Activated gamma-delta T cell (primary cell): ENCODE measurements at places on chromosomes 12 and 14.

GRCh38 chr14:72929316-72930080, 3.2 kb downstream of the DCAF4 start:
- no peak for DNase-seq

DNA sequence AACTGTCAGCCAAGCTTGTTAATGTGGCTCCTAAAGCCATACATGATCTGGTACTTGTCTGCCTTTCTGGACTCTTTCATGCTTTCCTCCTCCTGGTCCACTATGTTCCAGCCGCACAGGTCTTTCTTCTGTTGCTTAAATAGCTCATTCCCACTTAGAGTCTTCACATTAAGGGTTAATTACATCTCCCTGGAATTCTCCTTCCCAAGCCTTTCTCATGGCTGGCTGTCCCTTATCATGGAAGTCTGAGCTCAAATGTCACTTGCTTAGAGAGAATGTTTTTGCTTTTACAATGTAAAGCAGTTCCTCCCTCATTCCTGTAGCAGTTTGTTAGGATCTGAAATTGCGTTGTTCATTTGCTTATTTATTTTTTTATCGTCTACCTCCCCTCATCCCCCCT, 199.6 kb downstream of the TRHDE start:
- no peak for DNase-seq

- DNase-seq: no peak
Observed at GRCh38 chr12:84922693-84923092, 10.1 kb upstream of the SLC6A15 start.

- DNase-seq: no peak
Observed at GRCh38 chr12:1660304-1661187, 30.3 kb upstream of the ADIPOR2 start.

DNA sequence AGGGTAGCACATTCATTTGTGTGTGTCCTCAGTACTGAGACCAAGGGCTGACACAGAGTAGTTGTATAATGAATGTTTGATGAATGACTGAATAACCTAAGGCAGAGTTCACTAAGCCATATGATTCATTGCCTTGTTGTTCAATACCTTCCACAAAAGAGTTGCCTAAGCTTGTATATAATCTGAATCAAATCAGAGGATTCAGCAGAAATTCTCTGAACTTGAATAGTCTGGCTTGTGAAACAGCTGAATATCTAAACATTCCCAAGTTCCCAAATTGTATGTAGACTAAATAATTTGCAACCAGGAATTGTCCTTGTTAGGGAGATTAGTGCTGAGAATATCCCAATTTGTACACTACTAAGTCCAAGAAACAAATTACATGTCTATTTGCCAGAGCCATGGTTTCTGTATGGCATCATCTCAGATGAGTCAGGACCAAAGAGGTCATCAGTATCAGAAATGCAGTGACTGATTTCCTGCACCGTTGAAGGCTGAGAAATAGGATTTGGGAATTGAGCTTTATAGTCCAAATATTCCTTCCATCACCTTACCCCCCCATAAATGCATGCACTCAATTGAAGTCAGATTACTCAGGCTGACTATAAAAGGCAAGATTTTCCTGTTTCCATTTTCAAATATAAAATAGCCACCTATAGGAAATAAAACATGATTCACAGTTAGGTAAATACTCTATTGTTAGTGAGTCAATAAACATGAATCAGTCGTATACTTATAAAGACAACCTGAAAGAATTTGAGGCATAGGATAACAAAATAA, 168.7 kb downstream of the PHLDA1 start:
- DNase-seq: no peak

GRCh38 chr14:105286759-105287144, 14.0 kb downstream of the BRF1 start:
- no peak for DNase-seq

DNA sequence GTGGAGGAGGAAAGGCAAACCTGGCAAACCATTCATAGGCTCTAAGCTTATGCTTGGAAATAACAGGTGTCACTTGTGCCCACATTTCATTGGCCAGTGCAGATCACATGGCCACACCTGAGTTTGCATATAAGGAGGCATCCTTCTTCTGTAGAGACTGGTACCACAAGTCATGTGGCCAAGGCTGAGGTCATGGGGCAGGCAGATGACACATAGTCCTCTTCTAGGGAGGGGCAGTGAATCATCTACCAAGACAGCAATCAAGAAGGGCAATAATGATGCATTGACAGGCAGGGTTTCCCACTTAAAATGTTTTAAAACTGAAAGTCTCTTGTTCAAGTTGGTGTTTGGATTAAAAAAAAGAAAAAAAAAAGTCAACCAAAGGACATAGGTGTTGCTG, 77.3 kb downstream of the DAAM1 start:
- no peak for DNase-seq

- no peak for DNase-seq
Observed at GRCh38 chr14:37246427-37246829, 48.7 kb downstream of the MIPOL1 start.

DNA sequence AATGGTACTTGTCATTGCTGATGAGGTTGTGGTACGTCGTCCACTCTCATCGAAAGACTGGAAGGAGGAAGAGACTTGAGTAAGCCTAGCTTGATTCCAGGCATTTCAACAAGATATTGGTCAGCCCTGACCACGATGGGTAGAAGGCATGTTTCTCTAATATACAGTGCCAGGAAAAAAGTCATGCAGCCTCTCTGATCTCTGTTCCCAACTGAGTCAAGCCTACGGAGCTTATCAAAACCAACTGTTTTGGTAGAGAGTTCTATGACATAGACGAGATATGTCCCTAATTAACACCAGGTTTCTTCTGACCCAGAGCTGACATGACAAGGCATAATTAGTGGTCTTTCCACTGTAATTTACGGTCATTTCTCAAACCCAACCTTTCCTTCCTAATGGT, 58.5 kb downstream of the NIN start:
- no peak for DNase-seq

- no peak for DNase-seq
Observed at GRCh38 chr14:37894463-37894862, 299.0 kb downstream of the TTC6 start.

GRCh38 chr14:69317780-69318179, 57.8 kb downstream of the GALNT16 start:
- no peak for DNase-seq
